AG08396 (cell line): ENCODE measurements at places on chromosomes 1 and 21.

DNA sequence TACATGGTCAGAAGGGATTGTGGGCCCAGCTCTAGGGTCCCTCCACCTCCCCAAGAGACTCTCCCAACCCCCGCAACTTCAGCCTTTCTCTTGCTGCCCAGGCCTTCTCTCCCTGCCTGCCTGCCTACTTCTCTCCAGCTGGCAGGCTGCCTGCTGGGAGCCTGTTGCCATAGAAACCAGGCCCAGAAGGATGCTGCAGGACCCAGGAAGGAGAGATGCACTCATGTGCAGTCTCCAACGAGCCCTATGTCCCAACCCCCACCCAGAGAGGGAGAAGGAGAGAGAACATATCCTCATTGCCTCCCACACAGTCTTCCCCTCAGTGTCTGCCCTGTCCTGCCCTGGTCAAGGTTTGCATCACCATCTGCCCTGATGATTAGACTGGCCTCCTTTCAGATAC lies 10.8 kb upstream of the SMIM12 start:
- no peak for DNase-seq

DNA sequence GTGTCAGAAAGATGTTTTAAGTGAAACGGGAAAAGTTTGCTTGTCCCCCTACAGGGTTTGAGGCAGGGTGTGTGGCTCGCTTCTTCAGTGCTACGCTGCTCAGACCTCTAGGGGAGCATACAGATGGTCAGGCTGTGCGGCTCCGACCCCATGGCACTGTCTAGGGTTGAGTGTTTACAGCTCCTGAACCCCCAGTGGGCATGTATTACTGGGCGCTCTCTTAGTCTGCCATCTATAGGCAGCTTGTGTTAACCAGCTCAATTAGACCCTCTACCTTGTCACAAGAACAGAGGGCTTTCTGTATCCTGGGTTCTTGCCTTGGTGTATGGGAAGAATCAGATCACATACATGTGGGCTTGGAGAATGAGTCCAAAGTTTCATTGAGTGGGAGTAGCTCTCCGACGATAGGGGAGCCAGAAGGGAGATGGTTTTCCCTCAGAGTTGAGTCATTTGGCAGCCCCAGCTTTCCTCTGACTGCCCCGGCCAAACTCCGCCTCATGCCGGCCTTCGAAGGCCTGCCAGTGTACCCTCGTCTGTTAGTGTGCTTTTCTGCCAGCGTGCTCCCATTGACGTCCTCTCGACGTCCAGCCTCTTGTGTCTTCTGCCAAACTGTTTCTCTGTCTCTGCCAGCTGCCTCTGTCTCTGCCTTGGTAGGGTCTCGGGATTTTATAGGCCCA lies 38.6 kb upstream of the ADGRL4 start:
- DNase-seq: no peak

- DNase-seq: peak; percentile 56
These were observed 5.3 kb downstream of the EDN2 start for GRCh38 chr1:41479000-41479807.

DNA sequence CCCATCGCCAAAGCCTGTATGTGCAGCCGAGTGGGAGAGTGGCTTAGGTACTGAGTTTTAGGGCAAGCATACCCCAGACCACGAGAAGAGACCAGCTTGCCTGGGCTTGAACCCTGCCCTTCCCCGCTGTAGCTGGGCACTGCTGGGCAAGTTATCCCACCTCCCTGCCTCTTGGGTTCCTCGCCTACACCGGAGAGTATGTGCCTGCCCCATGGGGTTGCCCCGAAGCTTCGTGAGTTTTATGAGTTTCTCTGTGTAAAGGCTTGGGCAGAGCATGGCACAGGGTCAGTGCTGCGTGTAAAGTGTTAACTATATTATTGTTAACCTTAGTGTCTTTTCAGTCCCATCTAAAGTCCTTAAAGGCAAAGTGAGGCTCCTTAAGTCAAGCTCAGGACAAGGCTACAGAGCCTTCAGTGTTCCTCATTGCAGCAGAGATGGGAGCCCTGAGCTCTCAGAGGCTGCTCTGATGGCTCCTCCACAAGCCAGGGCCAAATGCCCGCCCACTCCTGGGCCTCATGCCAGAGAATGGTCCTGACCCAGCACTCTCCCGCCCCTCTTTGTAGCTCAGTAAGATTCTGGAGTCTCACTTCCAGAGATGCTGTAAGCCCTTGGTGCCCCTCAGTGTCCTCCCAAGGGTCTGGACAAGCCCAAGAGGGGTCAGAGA lies 37.0 kb upstream of the KCNA10 start:
- DNase-seq: peak; percentile 17

DNA sequence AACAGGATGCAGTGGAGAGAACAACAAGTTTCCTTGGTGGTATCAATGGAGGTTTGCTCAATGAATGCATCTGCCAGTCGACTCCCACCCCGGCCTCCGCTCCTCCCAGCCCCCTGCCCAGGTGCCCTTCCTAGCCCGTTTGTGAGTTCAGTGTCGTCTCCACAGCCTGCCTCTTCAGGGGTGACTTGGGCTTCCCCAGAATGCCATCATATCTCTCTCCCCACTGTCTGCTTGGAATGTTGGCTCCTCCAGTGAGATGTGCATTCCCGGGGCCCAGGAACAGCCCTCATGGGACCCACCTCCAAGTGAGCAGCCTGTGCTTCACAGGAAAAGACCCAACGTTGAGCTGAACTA lies 30.5 kb downstream of the MATN1 start:
- DNase-seq: no peak

DNA sequence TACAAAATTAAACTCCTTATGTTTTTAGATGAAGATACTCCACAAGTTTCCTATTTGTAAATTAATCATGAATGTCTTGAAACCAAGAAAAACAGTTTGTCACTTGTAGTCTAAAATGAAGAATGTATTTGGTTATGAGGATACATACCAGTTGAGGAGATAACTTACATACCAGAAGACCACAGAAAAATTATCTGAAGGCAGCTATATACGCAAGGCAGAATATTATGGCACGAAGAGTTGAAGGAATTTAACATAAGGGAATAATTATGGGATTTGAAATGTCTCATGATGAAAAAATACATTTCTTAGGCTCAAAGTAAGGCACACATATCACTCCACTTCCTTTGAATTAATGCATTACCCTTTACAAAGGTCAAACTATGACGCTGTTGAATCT lies 73.3 kb downstream of the IFI44 start:
- no peak for DNase-seq

- no peak for DNase-seq
These were observed 12.0 kb upstream of the KCNH1 start for GRCh38 chr1:211145944-211146343.

DNA sequence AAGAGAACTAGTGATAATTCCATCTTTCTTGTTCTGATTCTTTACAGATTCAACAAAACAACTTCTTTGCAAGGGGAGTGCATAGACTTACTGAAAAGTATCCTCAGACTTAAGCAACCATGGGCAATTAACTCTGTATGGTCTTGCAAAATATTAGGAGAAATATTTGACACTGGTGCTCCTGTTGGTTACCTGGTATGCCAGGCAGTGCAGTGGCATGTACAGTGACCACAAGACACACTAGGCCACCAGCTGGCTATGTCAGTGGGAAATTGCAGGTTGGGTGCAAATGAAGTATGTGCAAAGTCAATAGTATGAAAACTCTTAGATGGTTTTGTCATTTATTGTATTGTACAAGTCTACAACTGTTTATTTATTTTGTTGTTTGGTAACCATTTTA lies 34.5 kb downstream of the EPS15 start:
- DNase-seq: no peak

DNA sequence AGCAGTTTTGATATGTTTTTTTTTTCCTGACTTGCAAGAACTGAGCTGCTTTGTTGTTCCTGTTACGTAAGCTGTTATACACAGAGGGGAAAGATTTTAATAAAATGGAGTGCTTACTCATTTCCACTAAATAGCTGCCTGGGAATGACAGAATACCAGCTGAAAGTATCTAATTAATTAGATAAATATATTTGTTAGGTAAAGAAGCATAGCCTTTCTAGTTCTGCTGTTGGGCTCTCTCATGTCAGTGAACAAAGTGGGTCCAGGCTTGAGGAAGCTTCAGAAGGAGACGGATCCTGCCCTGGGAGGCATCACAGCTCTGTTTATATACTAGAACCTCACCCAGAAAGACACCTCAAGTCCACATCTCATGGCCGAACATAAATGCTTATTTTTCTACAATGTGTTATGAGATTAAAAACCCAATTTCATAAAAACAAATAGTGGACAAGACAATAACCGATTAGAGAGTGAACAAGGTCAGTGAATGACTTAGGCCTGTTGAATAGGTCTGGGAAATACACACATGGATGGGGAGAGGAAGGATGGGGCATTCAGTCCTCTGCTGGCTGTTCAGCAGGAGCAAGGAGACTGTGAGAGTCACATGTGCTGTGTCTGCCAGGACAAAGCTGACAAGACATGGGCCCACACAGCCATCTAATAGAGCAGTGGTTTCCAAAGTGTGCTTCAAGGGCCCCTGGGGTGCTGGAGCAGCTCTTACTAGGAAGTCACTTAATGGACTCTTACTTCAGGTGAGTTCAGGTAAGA lies 20.6 kb downstream of the TRAF5 start:
- no peak for DNase-seq

GRCh38 chr1:36087233-36088123 lies 1.2 kb upstream of the ADPRS start:
- DNase-seq: no peak

- DNase-seq: no peak
These were observed 78.6 kb downstream of the FMN2 start for GRCh38 chr1:240170266-240170665.

DNA sequence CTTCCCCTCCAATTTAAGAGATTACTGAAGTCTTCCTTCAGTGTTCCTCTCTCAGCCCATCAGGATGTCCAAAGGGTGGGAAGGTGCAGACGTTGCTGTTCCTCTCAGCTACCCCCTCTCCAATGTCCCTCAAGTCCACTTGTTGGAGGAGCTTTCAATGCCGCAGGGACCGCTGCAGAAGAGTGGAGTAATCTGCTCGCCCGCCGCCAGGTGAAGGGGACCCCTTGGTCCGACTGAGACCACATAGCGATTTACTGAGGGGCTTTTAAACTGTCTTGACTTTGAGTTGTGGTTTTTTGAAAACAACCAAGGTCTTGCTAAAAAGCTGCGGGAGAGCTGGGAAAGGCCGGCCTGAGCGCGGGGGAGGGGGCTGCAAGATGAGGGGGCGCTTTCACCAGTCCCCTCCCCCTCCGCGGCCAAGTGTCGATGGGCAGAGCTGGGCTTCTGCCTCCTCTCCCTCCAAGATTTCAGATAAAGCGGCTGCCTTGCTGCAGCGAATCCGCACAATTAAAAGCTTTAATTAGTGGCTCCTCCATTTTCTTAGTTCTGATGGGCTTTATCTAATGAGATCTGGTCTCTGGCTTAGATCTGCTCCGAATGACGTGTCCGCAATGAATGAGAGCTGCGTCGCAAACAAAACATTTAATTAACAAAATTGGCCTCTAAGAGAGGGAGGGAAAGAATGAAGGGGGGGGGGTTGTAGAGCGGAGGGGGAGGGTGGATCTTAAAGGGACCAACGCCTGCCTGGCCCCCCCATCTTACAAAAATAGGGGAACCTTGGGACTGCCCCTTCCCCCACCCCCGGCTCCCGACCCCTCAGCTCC lies 5.9 kb downstream of the LMO4 start:
- DNase-seq: peak; percentile 40

GRCh38 chr1:245166471-245166885 lies 11.7 kb downstream of the KIF26B start:
- DNase-seq: peak; percentile 69

- DNase-seq: peak; percentile 66
These were observed 27.4 kb downstream of the SYF2 start for GRCh38 chr1:25204797-25205480.

- no peak for DNase-seq
These were observed 4.8 kb downstream of the GNG4 start for GRCh38 chr1:235644693-235645305.

- DNase-seq: no peak
These were observed 14.0 kb downstream of the PADI1 start for GRCh38 chr1:17218939-17219338.

DNA sequence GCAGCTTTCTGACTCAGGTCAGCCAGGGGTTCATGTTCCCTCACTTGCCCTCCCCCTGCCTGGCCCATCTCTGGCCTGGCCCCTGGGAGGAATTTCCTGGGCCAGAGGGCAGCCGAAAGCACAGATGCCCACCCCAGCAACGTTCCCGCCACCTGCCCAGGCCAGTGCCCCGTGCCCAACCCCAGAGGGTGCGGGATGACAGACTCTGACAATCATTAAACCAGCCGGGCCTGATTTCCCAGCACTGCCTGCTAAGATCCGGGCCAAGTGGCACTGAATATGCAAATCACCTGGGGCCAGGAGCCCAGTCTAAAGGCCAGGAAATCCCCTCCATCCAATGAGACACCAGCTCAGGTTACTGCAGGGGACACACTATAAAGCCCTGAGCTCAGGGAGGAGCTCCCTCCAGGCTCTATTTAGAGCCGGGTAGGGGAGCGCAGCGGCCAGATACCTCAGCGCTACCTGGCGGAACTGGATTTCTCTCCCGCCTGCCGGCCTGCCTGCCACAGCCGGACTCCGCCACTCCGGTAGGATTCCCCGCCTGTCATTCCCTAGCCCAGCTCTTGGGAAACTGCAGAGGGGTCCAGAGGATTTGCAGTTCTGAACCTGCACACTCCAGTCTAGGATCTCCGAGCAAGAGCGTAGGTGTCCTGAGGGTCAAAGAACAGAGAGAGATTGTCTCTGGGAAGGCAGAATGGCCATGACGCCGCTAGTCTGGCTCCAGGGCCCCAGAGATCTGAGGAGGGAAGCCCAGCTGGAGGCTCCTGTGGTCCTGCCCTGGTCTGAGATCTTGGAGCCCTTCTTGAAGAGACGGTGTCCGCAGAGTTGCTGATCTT lies at the start of gene ELF3:
ELF3 (plus strand) TSS at position 408 of the 836 bp plus-strand sequence. CDS start 550 bp downstream, outside the sequence.
- DNase-seq: no peak

DNA sequence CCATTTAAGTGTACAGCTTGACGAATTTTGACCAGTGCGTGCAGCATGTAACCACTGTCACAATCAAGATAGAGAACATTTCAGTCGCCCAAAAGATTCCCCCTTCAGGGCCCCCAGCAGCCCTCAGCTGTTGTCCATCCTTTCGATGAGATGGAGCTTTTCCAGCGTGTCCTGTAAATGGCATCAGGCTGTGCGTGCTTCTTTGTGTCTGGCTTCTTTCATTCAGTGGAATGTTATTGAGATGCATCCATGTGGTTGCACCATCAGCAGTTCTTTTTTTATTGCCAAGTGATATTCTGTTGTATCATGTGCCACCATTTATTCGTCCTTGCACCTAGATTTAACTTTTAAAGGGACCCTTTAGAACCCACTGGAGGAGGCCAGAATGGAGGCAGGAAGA lies 21.9 kb downstream of the UBE2Q1 start:
- no peak for DNase-seq

GRCh38 chr1:21652101-21652936 lies 16.8 kb downstream of the RAP1GAP start:
- DNase-seq: no peak

GRCh38 chr1:11929849-11930248 lies 3.6 kb upstream of the KIAA2013 start:
- peak; percentile 76 for DNase-seq
